NCI-H2029 (cell line): ENCODE measurements at places on chromosomes 1 and 21.

DNA sequence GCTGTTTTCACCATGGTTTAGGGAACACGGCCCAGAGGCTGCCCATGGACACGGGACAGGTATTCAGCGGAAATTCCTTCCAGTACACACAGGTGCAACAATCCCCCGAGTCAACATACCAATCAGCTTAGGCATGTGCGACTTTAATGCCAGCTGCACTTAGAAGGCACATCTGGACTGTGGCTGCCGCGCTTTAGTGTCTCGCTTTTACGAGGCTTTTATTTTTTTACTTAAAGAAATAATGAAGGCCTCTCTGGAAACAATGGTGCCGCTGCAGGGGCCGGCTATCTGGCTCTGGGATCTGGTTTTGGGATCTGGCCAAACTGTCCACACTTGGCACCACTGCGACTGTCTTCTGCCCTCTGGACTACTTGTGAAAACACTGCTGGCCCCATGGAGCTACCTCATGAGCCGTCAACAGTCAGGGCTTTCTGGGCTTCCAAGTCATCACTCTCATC lies 55.5 kb downstream of the SLC66A1 start:
- no peak for DNase-seq

GRCh38 chr21:39317134-39318090 lies 4.0 kb upstream of the BRWD1 start:
- no peak for DNase-seq

DNA sequence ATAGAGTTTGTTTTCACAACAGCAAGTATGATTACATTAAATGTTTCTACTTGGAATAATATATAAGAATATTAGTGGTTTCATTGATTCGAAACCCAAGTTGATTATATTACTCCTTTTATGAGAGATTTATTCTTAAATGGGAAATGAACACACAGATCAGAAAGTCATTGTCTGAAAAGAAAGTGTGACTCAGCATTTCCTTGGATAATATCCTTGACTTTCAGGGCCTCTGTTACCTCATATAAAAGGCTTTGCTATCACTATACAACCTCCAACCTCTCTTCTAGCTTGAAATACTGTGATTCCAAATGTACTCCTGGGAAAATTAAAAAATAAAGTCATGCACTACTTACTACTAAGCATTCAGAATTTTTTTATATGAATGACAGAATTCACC lies 295.3 kb upstream of the LYPLAL1 start:
- DNase-seq: no peak

DNA sequence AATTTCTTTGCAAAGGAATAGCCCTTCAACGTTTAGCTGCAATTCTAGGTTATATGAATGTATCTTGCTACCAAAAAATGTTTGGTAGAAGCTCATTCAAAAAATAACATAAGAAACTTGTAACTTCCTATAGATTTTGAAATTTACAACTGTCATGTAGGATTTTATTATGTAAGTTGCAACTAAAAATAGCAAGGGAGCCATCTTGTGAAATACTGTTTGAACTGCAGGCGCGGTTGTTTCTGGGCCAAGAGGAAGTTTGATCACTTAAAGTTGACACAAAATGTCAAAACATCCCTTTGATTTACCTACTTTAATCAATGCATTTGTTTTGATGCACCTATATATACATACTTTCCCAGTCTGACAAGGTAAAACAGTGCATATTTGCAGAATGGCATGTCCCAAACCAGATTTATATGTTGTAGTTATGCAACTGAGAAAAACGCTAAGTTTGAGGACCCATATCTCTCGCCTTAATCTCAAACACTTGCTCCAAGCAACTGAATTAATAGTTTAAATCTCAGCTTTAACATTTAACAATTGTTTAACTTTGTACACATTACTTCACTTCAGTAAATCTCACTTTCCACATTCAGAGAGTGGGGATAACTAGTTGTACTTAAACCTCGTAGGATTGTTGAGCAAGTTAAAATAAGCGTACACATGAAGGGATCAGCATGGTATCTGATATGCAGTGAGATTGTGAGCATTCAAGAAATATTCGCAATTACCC lies 63.9 kb downstream of the KCNK2 start:
- no peak for DNase-seq

DNA sequence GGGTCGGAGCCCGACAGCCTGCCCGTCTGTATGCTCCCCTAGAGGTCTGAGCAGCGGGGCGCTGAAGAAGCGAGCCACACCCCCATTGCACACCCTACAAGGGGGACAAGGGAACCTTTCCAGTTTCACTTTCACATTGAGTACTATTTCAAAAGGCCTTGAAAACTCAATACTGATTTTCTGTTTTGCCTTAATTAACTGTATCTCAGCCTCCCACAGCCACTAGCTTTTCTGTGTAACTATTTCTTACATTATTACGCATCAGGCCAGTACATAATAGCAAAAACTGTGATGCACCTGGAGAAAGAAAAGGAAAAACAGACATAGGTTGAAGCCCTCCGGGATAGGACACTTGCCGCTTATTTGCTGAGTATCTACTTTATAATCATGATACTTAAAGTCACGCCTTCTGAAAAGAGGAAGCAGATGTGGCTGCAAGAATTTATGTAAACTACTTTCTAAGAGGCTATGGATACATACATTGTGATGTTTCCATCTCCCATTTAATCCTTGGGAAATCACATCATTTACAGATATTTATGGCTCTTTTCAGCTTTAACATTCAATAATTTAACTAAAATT lies 1719.5 kb downstream of the MRPL39 start:
- DNase-seq: peak; percentile 29

DNA sequence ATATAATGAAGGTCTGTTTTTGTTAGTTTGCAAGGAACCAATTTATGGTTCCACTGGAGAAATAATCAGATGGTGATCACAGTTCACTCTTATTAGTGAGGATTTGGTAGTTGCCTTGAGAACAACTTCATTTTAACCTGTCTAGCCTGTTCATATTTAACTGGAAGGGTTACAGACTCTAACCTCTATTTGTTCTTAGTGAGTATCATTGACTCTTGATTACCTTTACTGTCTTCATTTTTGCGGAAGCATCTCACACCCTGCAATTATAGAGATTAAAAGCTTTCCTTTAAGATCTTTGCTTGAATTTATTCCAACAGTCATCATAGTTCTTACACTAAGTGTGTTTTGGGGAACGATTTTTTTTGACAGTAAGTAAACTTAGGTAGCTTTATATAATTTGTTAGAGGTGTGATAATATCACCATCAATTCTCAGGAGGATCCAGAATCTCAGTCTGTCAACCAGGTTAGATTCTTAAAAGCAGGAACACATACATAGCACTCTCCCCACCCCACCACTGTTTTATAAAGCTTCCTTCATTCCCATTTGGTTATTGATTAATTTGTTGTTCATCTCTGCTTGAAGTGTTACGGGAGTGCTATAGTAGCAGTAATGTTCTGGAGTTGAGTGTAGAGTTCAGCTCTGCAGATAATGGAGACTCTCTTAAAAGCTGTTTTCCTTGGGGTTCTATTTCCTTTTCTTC lies 30.1 kb downstream of the B3GALT2 start:
- DNase-seq: no peak

DNA sequence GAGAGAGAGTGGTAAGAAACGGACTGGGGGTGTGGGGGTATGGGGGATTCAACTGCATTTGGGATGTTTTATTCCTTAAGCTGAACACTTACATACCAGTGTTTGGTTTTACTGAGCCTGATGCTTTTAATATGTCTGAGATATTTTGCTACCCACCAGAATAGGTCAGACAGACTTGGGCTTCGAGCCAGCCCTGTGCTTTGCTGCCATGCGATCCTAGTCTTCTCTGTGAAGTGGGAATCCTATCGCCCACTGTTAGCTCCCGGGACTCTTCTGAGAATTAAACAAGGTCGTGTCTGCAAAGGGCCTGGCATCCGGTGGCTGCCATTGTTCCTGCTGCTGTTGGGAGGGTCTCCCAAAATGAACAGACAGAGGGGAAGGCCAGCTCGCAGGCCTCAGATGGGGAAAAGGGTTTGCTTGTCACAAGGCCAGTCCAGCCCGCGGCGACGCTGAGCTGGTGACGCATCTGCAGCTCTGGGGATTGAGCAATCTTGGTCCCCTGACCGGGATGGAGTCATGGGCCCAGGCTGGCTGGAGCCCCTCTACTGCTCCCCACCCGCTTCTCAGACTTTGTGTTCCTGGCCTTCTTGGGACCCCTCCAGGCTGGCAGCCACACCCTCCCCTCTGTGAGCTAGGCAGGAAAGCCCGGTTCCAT lies 26.9 kb upstream of the ECE1 start:
- no peak for DNase-seq

DNA sequence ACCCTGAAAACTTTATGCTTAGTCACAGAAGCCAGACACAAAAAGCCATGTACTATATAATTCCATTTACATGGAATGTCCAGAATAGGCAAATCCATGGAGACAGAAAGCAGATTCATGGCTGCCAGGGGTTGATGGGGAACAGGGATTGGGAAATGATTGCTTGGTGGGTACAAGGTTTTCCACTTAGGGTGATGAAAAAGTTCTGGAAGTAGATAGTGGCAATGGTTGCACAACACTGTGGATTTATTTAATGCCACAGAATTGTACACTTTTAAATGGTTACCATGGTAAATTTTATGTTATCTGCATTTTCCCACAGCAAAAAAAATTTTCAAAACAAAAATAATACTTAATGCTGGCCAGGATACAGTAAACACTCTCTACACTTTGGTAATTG lies 40.6 kb downstream of the ENAH start:
- no peak for DNase-seq

DNA sequence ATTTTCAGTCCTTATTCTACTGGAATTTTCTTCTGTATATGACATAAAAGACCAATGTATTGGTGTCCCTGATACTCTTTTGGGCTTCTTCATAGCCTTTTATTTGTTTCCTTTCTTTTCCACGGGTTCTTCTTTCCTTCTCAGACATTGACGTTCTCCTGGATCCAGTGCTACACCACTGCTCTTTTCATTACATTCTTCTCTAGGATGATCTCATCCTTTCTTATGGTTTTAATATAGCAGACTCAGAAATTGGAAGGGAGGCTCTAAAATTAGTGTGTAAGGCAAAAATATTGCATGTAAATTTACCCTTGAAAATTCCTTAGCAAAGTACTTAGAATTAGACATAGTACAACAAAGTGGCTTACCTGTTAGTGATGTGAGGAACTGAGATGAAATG lies 65.3 kb downstream of the SELENOF start:
- DNase-seq: no peak

GRCh38 chr1:119141020-119141424 lies 569 bp upstream of the WARS2 start:
- no peak for DNase-seq

DNA sequence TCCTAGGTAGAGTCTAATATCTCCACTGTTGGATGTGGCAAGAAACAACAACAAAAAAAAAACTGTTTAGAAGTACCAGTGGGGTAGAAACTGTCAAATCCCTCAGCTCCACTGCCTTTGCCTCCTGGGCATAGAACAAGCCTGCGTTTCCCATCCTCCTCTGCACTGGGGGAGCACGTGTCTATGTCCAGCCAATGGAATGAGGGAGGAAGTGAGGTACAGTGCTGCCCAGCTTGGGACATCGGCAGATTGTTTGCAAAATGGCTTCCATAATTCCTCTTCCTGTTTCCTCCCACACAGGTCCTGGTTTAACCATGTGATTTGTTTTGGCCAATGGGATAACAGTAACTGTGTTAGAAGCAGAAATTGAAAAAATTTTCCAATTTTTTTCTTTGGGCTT lies 39.1 kb downstream of the PSMG1 start:
- DNase-seq: no peak

DNA sequence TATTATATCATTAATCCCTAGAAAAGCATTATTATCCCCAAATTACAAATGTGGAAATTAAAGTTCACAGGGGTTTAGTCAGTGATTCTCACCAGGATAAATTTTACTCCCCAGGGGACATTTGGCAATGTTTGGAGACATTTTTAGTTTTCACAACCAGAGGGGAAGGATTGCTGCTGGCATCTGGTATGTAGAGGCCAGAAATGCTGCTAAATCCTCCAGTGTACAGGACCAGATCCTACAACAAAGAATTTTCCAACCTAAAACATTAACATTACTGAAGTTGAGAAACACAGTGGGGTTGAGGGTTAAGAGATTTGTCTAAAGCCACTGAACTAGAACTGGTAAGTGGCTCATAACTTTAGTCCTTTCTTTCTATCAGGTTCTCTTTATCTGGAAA lies 162.0 kb upstream of the SYT6 start:
- DNase-seq: no peak

- DNase-seq: no peak
Observed at GRCh38 chr1:26373281-26373680, 731 bp upstream of the ZNF683 start.

GRCh38 chr1:78279051-78279450 lies 211.7 kb upstream of the PTGFR start:
- no peak for DNase-seq

DNA sequence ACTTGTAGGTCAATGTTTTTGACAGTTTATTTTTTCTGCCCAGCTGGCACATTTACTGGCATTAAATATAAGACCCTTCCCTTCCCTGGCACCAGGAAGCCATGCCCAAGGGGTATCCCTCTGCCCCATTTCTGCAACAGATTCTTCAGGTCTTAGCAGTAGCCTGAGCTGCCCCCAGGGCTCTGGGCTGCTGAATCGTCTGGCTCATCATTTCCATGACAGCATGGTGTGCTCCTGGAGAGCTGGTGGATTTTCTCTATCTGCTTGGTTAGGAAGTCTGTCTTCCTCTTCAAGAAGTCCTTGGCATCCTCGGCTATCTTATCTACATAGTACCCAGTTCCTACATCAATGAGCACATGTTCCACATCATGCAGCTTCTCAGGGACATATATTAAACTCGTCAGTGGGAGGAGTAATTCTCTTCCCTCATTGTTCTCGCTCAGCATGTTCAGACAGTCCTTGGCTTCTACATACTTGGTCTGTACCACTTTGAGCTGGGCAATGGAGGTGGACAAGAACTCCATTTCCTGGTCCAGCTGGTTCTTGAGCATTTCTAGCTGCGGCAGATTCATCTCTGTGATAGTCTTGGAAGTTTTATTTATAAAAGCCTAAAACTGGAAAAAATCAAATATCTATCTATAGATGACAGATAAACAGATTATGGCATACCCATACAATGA lies 23.5 kb downstream of the MIA3 start:
- DNase-seq: no peak

- no peak for DNase-seq
Observed at GRCh38 chr1:56417646-56418045, 161.7 kb downstream of the PLPP3 start.

- no peak for DNase-seq
Observed at GRCh38 chr1:245751116-245751515, 596.3 kb downstream of the KIF26B start.

GRCh38 chr1:212651521-212651920 lies 43.0 kb downstream of the ATF3 start:
- no peak for DNase-seq

DNA sequence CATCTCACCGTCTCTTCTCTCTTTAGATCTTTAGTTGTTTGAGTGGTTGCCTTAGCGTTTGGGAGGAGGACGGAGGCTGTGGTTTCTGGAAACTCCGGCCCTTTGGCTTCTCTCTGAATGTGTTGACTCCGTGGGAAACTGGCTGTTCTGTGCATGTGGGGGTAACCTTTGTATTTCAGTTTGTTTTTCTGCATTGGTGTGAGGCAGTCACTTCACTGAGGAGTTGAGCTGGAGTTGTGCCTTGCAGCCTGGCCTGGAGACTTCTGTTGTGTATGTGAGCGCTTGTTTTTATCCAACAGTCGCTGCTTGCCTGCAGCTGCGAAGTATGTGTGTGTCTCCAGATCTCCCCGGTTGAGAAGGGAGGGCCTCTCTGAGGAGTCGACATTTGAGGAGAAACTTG lies 33.6 kb downstream of the CLDN14 start:
- no peak for DNase-seq
